ENCODE measurements at places on chromosomes 3 and 15. TPM values are rescaled to one million over a fixed set of nuclear protein-coding genes. Genes with fewer than 3 reads are reported as not detected.

Gene PRR20G
- not detected for polyA plus RNA-seq

Gene DUOX1
- 1.3 TPM for polyA plus RNA-seq

Gene CCDC54
- polyA plus RNA-seq, result 1.5 TPM

Gene ITIH3
- 1.5 TPM for polyA plus RNA-seq

Gene RASL12
- polyA plus RNA-seq, result 11.7 TPM

Gene CAND2
- 20.0 TPM for polyA plus RNA-seq

Gene CCDC9B
- polyA plus RNA-seq, result 11.8 TPM

Gene FBXW12
- polyA plus RNA-seq, result not detected

Gene PDZRN3
- 84.9 TPM for polyA plus RNA-seq

Gene SI
- polyA plus RNA-seq, result 0.22 TPM

Gene DZIP1L
- polyA plus RNA-seq, result 6.1 TPM

Gene FBN1
- polyA plus RNA-seq, result 260 TPM

Gene ITGB5
- 23.5 TPM for polyA plus RNA-seq

Gene CNTN3
- 6.5 TPM for polyA plus RNA-seq
